ENCODE measurements at places on chromosomes 2 and 18. TPM values are rescaled to one million over a fixed set of nuclear protein-coding genes. Genes with fewer than 3 reads are reported as not detected.
A peak's percentile ranks its signal among the peaks of the same experiment; 100 is the strongest.

The REG1B gene
- total RNA-seq, result not detected

The CCL20 gene
- 112 TPM for total RNA-seq

The NPPC gene
- total RNA-seq, result not detected

The SAG gene
- 0.47 TPM for total RNA-seq

The MC5R gene
- total RNA-seq, result not detected

The MAPRE3 gene
- total RNA-seq, result 8.0 TPM

The TACR1 gene
- total RNA-seq, result 0.28 TPM

The IWS1 gene
- 45.9 TPM for total RNA-seq

The LOXHD1 gene
- total RNA-seq, result not detected

The ITGA6 gene
- total RNA-seq, result 64.8 TPM

The MYCN gene
- total RNA-seq, result 16.7 TPM

The NETO1 gene
- not detected for total RNA-seq

The LHCGR gene
- not detected for total RNA-seq

The GALNT3 gene
- 49.9 TPM for total RNA-seq

The NT5DC4 gene
- total RNA-seq, result 2.7 TPM

GRCh38 chr2:189982780-189983394 lies 79.6 kb downstream of the MSTN start:
- H3K27ac ChIP-seq, result no peak overlapping the region
- DNase-seq, result no peak
- no peaks in the 10 kb centered on the region for H3K36me3 ChIP-seq

DNA sequence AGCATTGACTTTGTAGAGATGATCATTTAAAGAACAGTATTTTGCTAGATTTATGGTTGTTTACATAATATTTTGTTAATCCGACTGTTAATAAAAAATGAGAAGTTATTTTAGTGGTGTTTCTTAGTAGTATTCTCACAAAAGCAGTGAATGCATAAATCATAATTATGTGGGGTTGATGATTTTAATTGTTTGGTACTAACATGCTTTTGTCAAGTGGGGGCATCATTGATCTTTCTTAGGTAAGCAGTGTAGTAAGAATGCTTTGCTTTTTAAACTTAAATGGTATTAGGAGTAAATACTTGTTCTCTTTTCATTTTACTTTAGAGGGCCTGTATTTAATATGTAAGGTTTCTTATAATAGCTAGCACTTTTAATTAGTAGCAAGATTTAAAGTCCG lies 109.2 kb upstream of the OTX1 start:
- no peak overlapping the region for H3K4me3 ChIP-seq
- no peaks in the 10 kb centered on the region for H3K36me3 ChIP-seq
- no peaks in the 10 kb centered on the region for H3K4me1 ChIP-seq
- no peaks in the 10 kb centered on the region for H3K27me3 ChIP-seq
- H3K27ac ChIP-seq, result no peak overlapping the region

GRCh38 chr2:9693196-9693491 lies 62.3 kb upstream of the YWHAQ start:
- DNase-seq, result no peak
- no peaks in the 10 kb centered on the region for H3K27me3 ChIP-seq
- no peaks in the 10 kb centered on the region for H3K36me3 ChIP-seq
- H3K4me3 ChIP-seq, result no peak overlapping the region
- H3K4me1 ChIP-seq, result peaks cover 4% of the 10 kb centered on the region
- no peak overlapping the region for H3K27ac ChIP-seq

DNA sequence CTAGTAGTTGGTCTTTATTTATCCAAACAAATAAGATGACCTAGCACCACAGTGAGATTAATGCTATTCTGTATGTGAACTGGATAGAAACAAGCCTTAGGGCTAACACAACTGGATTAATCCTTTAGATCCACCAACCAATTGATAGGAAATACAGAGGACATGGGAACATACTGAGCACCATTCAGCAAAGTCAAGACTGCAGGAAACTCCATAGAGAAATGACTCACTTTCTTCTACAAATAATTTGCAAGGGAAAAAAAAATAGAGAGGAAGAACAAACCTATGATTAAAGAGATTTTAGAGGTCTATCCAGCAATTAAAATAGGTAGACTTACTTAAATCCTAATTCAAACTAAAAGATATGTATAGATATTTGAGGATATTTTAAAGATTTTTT lies 23.9 kb downstream of the WDFY1 start:
- H3K4me1 ChIP-seq, result no peaks in the 10 kb centered on the region

DNA sequence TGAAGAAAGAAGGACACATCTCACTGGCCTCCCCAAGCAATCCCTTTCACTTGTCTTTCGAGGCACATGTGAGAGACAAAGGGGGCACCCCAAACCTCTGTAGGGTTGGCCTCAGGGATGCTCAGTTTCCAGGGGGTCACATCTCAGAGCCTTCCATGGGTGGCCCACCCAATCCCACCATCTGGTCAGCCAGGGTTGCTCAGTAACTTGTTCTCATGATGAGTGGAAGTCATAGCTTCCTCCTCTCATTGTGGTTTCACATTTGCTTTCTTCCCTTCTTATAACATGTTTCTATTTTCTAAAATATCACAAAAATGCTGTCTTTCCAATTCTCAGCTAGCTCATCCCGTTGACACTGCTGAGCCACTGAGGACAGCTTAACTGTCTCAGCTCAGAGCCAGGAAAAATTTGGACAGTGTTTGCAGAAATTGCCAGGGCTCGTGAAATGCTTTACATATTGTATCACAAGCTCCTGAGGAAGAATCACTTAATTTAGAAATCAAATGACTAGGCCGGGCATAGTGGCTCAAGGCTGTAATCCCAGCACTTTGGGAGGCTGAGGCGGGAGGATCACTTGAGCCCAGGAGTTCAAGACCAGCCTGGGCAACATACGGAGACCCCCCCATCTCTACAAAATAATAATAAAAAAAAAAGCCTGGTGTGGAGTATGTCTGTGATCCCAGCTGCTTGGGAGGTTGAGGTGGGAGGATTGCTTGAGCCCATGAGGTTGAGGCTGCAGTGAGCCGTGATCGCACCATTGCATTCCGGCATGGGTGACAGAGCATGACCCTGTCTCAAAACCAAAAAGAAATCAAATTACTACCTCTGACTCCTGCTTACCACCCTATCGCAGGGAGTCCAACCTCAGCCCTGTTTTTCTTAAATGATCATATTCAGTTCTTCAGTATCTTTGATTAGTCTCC lies 129.3 kb downstream of the PRKCE start:
- no peak for DNase-seq
- no peak overlapping the region for H3K27ac ChIP-seq
- peaks cover 4% of the 10 kb centered on the region for H3K4me1 ChIP-seq
- no peaks in the 10 kb centered on the region for H3K27me3 ChIP-seq
- no peak overlapping the region for H3K4me3 ChIP-seq

GRCh38 chr2:104583811-104584210 lies 270.1 kb upstream of the POU3F3 start:
- no peaks in the 10 kb centered on the region for H3K27me3 ChIP-seq
- no peaks in the 10 kb centered on the region for H3K36me3 ChIP-seq
- DNase-seq, result no peak
- no peak overlapping the region for H3K27ac ChIP-seq
- H3K4me3 ChIP-seq, result no peak overlapping the region
- H3K4me1 ChIP-seq, result no peaks in the 10 kb centered on the region

- no peaks in the 10 kb centered on the region for H3K36me3 ChIP-seq
- no peaks in the 10 kb centered on the region for H3K27me3 ChIP-seq
- H3K4me1 ChIP-seq, result no peaks in the 10 kb centered on the region
Observed at GRCh38 chr2:195055996-195056395, 601.0 kb upstream of the SLC39A10 start.

DNA sequence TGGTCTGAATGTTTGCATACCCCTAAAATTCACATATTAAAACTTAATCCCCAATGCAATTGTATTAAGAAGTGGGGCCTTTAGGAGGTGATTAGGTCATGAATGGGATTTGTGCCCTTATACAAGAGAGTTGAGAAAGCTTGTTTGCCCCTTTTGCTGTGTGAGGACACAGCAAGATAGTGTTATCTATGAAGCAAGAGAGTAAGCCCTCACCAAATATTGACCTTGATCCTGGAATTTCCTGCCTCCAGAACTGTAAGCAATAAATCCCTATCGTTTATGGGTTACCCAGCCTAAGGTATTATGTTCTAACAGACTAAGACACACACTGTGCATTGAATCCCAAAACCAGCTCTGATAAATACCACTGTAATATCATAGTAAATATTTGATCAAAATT lies 32.2 kb downstream of the NR4A2 start:
- H3K27me3 ChIP-seq, result no peaks in the 10 kb centered on the region
- no peaks in the 10 kb centered on the region for H3K36me3 ChIP-seq
- no peak overlapping the region for H3K27ac ChIP-seq

- no peaks in the 10 kb centered on the region for H3K36me3 ChIP-seq
- no peaks in the 10 kb centered on the region for H3K27me3 ChIP-seq
- H3K27ac ChIP-seq, result no peak overlapping the region
Observed at GRCh38 chr2:11856095-11856494, 109.7 kb downstream of the LPIN1 start.

DNA sequence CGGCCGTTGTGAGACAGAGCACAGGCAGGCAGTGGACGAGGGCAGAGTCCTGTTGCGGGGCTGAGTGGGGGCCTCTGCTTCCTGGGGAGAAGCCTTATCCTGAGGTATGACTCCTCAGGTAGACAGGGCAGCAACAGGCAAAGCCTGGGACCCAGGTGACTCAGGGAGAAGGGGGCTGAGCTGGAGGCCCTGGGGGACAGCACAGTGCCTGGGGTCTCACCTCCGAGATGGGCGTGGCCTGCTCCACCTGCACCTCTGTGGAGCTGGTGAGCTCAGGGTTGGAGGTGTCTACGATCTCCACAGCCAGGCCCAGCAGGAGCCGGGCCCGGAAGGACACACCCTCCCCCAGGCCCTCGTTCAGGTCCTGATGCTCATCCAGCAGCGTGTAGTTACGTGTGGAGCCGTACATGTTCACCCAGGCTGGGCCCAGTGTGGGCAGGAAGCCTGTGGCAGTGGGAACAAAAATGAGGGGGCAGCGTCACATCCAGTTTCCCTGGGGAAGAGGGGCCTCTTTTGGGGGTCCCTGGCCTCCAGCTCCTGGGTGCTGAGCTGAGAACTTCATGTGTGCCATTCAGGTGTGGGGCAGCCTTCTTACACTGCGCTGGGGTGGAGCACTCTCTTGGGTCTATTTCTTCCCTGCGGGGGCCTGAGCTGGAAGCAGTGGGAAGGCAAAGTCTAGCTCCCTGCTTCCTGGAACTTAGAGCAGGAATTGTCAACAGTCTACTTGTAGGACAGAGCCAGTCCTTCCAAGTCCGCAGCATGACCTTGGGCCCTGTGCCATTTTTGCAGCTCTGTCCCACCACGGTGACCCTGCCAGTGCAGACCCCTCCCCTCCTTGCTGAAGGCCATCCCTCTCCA lies 2.9 kb upstream of the OTOF start:
- no peak for DNase-seq
- no peaks in the 10 kb centered on the region for H3K36me3 ChIP-seq
- no peak overlapping the region for H3K4me3 ChIP-seq
- H3K27ac ChIP-seq, result peak overlapping the region; percentile 27
- H3K27me3 ChIP-seq, result no peaks in the 10 kb centered on the region

GRCh38 chr2:96106991-96107707 lies 9.2 kb downstream of the ADRA2B start:
- H3K27me3 ChIP-seq, result no peaks in the 10 kb centered on the region
- H3K4me3 ChIP-seq, result no peak overlapping the region
- H3K36me3 ChIP-seq, result no peaks in the 10 kb centered on the region

DNA sequence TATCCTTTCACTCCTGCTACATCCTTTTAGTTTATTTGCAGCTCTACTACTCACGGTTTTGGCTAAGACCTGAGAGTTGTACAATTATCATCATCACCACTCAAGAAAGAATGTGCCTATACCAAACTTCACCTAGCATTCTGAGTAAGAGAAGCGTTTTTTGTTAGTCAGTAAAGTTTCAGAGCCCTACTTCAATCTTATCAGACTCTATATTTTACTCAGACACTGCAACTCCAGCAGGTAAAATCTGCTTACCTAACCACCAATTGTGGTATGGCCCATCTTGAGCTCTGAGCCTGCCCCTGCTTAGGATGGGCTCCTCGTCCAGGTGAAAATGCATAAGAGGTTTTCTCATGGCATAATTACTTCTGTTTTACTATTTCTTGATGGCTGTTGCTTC lies 37.1 kb downstream of the ICOS start:
- no peaks in the 10 kb centered on the region for H3K4me1 ChIP-seq
- no peaks in the 10 kb centered on the region for H3K36me3 ChIP-seq
- H3K4me3 ChIP-seq, result no peak overlapping the region
- H3K27ac ChIP-seq, result no peak overlapping the region
- H3K27me3 ChIP-seq, result no peaks in the 10 kb centered on the region
- no peak for DNase-seq

GRCh38 chr2:32228181-32228580 lies 36.5 kb downstream of the NLRC4 start:
- no peak overlapping the region for H3K4me3 ChIP-seq
- no peak overlapping the region for H3K27ac ChIP-seq
- DNase-seq, result no peak
- H3K27me3 ChIP-seq, result no peaks in the 10 kb centered on the region

GRCh38 chr2:144484201-144484948 lies 35.5 kb downstream of the ZEB2 start:
- no peaks in the 10 kb centered on the region for H3K36me3 ChIP-seq
- no peak overlapping the region for H3K4me3 ChIP-seq
- no peak overlapping the region for H3K27ac ChIP-seq

DNA sequence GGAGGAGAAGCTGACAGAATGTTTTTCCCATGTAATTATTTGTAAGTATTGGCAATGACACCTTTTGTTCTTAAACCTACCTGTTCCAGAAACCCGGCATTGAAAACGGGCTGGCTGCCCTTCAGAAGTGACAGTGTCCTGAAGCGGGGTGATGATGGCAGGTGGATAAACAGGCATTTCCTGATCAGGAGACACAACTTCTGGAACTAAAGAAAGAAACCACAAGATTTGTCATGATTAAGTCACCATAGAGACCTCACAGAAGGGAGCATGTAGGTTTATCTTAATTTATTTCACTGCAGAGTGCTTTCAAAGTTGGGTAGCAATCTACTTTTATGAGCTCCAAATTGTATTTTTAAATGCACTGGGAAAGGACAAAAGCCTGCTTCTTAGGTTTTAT lies 43.1 kb downstream of the TTN start:
- H3K4me1 ChIP-seq, result no peaks in the 10 kb centered on the region
- no peak overlapping the region for H3K4me3 ChIP-seq
- H3K27ac ChIP-seq, result no peak overlapping the region

DNA sequence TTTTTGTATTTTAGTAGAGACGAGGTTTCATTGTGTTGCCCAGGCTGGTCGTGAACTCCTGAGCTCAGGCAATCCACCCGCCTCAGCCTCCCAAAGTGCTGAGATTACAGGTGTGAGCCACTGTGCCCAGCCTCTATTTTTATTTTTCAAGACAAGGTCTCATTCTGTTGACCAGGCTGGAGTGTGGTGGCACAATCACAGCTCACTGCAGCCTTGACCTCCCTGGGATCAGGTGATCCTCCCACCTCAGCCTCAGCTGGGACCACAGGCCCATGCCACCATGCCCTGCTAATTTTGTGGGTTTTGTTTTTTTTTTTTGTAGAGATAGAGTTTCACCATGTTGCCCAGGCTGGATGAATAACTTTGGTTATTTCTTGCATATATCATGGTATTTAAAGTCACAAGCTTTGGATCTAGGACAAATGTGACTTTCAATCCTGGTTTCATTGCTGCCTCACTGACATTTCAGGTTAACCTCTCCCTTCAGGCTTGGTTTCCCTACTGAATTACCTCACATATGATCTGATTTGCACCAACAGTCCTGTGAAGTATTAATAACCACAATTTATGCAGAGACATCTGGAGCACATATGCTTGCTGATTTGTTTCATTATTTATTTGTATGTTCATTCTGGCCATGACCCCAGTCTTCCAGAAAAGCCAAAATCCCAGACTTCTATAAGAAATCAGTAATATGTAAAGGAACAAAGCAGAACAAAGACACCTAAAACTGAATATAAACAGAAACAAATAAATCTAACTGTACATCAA lies 17.5 kb upstream of the RAB31 start:
- no peak for DNase-seq
- no peak overlapping the region for H3K4me3 ChIP-seq
- no peaks in the 10 kb centered on the region for H3K36me3 ChIP-seq
- no peaks in the 10 kb centered on the region for H3K27me3 ChIP-seq
- H3K4me1 ChIP-seq, result no peaks in the 10 kb centered on the region

Measured in hepatocyte (in vitro differentiated cells).